Upper lobe of left lung (tissue), 6 donors: ENCODE measurements at places on chromosomes 2 and 18. TPM values are rescaled to one million over a fixed set of nuclear protein-coding genes. Genes with fewer than 3 reads are reported as not detected.
A peak's percentile ranks its signal among the peaks of the same experiment; 100 is the strongest.

DNA sequence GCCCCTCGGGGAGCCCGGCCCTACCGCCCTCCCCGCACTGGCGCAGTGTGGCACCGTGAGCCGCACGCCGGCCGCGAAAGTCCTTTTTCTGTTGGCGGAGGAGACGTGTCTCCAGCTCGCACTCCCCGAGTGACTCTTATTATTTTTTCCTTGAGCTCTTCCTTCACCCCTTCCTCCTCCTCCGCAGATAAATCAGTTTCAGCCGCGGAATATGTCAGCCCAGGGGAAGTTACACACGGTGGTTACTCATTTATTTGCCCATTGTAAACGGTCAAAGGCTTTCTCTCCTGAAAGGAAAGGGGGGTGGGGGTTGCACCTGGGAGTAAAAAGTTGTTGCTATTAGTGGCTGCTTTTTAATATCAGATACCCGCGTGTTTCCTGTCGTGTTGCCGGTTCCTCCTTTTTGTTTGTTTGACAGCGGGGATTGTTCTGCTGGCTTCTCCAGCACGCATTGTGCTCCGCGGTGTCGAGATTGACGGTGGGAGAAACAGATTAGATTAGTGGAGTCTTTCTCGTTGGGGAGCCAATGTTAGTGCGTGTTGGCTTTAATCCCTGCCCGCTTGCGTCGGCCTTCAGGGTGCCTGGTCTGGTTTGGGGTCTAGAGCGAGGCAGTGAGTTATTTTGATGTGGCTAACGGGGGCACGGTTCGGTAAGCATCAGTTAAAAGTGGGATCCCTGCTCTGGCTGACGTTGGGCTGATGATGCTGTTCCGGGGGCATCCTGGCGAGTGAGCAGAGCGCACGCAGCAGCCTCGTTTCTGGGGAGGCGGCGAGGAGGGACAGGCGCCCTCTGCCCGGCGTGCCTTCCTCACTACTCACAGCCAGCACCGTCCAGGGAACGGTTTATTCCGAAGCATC, 1.6 kb downstream of the CRIM1 start:
- H3K4me3 ChIP-seq = peak overlapping the region; percentile 71
- peaks cover 11% of the 10 kb centered on the region for H3K27me3 ChIP-seq
- H3K36me3 ChIP-seq = no peaks in the 10 kb centered on the region
- DNase-seq = peak; percentile 66
- H3K27ac ChIP-seq = peak overlapping the region; percentile 89

- no peaks in the 10 kb centered on the region for H3K27me3 ChIP-seq
- H3K4me3 ChIP-seq = no peak overlapping the region
- no peaks in the 10 kb centered on the region for H3K4me1 ChIP-seq
- no peak for DNase-seq
Observed at GRCh38 chr18:68427951-68428401, 286.9 kb downstream of the TMX3 start.

- no peaks in the 10 kb centered on the region for H3K36me3 ChIP-seq
- no peak for DNase-seq
- H3K4me3 ChIP-seq = no peak overlapping the region
- H3K27ac ChIP-seq = no peak overlapping the region
- H3K4me1 ChIP-seq = no peaks in the 10 kb centered on the region
Observed at GRCh38 chr2:189848276-189848675, 64.0 kb downstream of the PMS1 start.

DNA sequence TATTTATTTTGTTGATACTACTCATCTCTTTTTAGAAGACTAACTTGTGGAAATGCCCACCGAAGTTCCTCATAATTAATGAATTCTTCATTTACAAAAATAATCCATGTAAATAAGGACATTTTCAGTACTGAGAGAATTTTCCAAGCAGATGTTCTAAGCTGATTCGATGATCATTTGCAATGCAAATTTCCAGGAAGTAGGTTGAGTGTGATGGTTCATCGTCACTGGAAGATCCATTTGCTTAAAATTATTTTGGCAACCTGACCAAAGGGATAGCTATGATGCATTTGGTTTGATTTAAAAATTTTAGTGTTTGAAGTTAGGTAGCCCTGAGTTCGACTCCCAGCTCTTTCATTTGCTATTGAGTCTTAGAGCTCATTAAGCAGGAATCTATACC, 257.3 kb upstream of the RASGRP3 start:
- no peaks in the 10 kb centered on the region for H3K27me3 ChIP-seq
- H3K27ac ChIP-seq = no peak overlapping the region
- no peak overlapping the region for H3K4me3 ChIP-seq

DNA sequence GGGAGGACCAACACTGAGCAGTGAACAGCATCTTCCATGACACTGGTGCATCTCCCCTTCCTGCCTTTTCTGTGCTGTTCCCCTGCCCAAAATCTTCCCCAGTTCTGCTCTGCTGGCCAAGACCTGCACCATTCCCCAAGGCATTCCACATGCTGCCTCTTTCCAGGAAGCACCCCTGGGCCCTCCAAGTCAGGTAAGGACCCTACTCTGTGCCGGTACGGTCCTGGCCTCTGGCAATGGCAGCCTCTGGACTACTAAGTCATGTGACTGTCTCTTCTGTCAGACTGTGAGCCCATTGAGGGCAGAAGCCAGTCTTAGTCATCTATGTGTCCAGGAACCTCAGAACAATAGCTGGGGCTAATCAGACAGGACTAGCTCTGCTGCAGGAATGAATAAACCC, 282.0 kb downstream of the MYCN start:
- DNase-seq = no peak
- no peaks in the 10 kb centered on the region for H3K27me3 ChIP-seq
- H3K4me3 ChIP-seq = no peak overlapping the region
- H3K4me1 ChIP-seq = no peaks in the 10 kb centered on the region
- H3K27ac ChIP-seq = no peak overlapping the region
- H3K36me3 ChIP-seq = no peaks in the 10 kb centered on the region

- no peak overlapping the region for H3K4me3 ChIP-seq
- no peaks in the 10 kb centered on the region for H3K4me1 ChIP-seq
- H3K27me3 ChIP-seq = no peaks in the 10 kb centered on the region
- no peaks in the 10 kb centered on the region for H3K36me3 ChIP-seq
- no peak for DNase-seq
- no peak overlapping the region for H3K27ac ChIP-seq
Observed at GRCh38 chr2:56918790-56919189, 735.0 kb downstream of the CCDC85A start.

- no peaks in the 10 kb centered on the region for H3K36me3 ChIP-seq
- no peaks in the 10 kb centered on the region for H3K4me1 ChIP-seq
- no peak overlapping the region for H3K27ac ChIP-seq
- no peak overlapping the region for H3K4me3 ChIP-seq
- H3K27me3 ChIP-seq = no peaks in the 10 kb centered on the region
- no peak for DNase-seq
Observed at GRCh38 chr18:29164993-29165599, 988.2 kb upstream of the CDH2 start.

DNA sequence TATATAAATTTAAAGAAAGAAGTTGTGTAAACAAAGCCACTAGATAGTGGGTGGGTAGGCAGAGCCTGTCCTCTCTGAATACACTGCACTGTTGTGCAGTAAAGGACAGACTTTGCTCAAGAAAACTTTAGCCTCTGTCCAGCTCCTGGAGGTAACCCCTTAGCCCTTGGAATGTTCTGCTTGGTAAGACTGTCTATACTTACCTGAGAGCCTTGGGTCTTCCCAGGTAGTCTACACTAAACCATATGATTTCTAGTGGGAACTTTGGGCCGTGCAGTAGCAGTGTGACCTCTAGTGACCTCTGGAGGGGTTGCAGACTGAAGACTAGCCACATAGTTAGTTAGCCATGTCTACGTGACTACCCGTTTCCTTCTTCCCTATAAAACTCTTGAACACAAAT, 678.3 kb upstream of the NRXN1 start:
- no peaks in the 10 kb centered on the region for H3K36me3 ChIP-seq
- no peaks in the 10 kb centered on the region for H3K27me3 ChIP-seq
- no peak overlapping the region for H3K27ac ChIP-seq
- no peaks in the 10 kb centered on the region for H3K4me1 ChIP-seq
- H3K4me3 ChIP-seq = no peak overlapping the region
- DNase-seq = no peak

GRCh38 chr2:16111838-16112210, 171.5 kb downstream of the MYCN start:
- DNase-seq = no peak
- H3K27ac ChIP-seq = no peak overlapping the region
- no peaks in the 10 kb centered on the region for H3K36me3 ChIP-seq
- no peak overlapping the region for H3K4me3 ChIP-seq
- no peaks in the 10 kb centered on the region for H3K27me3 ChIP-seq
- no peaks in the 10 kb centered on the region for H3K4me1 ChIP-seq

GRCh38 chr2:112482309-112483041, 519 bp downstream of the TTL start:
- peak overlapping the region; percentile 86 for H3K4me3 ChIP-seq
- peak; percentile 23 for DNase-seq
- H3K27me3 ChIP-seq = no peaks in the 10 kb centered on the region

GRCh38 chr18:22228976-22229375, 59.6 kb downstream of the GATA6 start:
- H3K4me3 ChIP-seq = no peak overlapping the region
- no peak overlapping the region for H3K27ac ChIP-seq
- H3K27me3 ChIP-seq = no peaks in the 10 kb centered on the region

GRCh38 chr2:201126308-201127151, 10.6 kb downstream of the CFLAR start:
- H3K27ac ChIP-seq = peak overlapping the region; percentile 100
- peak overlapping the region; percentile 90 for H3K4me3 ChIP-seq
- DNase-seq = no peak

GRCh38 chr18:8224576-8224975, 384.7 kb upstream of the RAB12 start:
- H3K4me3 ChIP-seq = no peak overlapping the region
- H3K27ac ChIP-seq = no peak overlapping the region
- no peaks in the 10 kb centered on the region for H3K4me1 ChIP-seq
- H3K36me3 ChIP-seq = no peaks in the 10 kb centered on the region
- no peaks in the 10 kb centered on the region for H3K27me3 ChIP-seq

Gene UCN
- total RNA-seq = 4.1 TPM

Gene CAPN13
- total RNA-seq = 46.1 TPM

Gene CNNM4
- total RNA-seq = 26.9 TPM

Gene XDH
- total RNA-seq = 0.43 TPM

Gene ARL4C
- total RNA-seq = 20.2 TPM

Gene SIX3
- total RNA-seq = not detected
